ENCODE measurements at places on chromosomes 3 and 15.

DNA sequence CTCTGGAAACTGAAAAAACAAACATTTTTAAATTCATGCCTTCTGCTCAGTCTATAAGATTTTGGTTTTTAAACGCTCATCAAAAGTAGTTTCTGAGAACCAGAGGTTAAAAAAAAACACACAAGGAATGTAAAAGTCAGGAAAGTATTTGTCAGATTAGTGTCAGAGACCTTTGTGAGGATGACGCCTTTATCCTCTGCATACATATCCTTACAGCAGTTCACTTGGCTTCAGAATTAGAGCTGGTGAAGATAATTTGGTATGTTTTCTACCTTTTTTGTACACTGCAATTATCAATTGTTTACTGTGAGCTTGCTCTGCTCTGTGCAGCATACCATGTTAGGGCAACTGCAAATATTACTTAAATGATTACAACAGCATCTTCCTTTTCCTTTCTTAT is 8.3 kb downstream of the PRTG start:
- no peak for DNase-seq

DNA sequence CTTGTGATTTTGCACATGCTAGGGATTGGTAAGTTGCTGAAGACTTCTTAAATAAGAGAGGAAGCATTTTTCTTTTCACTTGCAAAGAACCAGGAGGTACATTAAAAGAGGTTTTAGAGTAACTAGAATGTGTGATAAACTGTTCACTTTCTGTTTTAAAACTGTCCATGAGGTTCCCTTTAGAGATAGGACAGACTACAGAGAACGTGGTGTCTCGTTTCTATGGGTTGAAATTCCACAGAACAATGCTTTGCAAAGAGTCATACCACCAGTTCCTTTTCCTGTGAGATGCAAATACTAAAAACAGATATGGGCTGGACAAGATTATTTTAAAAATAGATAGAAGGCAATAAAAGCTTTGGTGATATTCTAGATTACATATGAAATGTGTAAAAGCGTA is 372.8 kb downstream of the TIGIT start:
- no peak for DNase-seq

- DNase-seq, result no peak
These were observed 31.8 kb downstream of the FSTL1 start for GRCh38 chr3:120418866-120419490.

- DNase-seq, result no peak
These were observed 39.5 kb upstream of the GOLGA8J start for GRCh38 chr15:30043211-30043655.

- DNase-seq, result no peak
These were observed 177.1 kb downstream of the UACA start for GRCh38 chr15:70586241-70586640.

- no peak for DNase-seq
These were observed 179.1 kb downstream of the SLC9A9 start for GRCh38 chr3:143668924-143669790.

DNA sequence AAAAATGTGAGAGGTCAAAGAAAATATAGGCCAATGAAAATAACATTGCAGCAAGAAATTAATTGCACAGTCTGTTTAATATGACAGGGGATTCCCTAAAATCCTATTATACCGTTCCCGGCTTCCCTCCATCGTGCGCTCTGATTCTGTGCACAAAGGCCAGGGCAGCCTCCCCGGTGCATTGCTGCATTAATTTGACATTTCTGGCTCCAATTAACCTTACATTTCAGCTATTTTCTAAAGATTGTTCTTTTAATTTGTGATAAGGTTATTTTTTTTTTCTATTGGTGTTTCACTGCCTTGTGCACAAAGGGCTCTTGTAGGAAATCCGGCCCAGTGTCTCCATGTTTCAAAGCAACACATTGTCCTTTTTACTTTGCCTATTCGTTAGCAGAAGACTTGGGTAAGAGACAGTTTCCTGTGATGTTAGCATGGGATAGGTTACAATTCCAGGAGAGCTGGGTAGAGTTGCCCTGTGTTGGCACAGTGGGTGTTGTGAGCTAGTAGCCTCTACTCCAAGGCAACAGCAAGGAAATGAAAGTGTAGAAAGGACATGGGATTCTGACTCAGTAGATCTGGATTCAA is 257.3 kb upstream of the IGF1R start:
- no peak for DNase-seq

Data from activated T-helper 1 cell treated with anti-CD3 and anti-CD28 coated beads, Interleukin-2, amount 50 U/mL, for 16 hours (primary cell).